Uterus (tissue), 4 donors: ENCODE measurements at places on chromosomes 11 and 22.

- DNase-seq = peak; percentile 41
Measured at GRCh38 chr22:38397189-38398085, 57.6 kb downstream of the KCNJ4 start.

- no peak for DNase-seq
Measured at GRCh38 chr11:112983887-112984286, 22.7 kb downstream of the NCAM1 start.

DNA sequence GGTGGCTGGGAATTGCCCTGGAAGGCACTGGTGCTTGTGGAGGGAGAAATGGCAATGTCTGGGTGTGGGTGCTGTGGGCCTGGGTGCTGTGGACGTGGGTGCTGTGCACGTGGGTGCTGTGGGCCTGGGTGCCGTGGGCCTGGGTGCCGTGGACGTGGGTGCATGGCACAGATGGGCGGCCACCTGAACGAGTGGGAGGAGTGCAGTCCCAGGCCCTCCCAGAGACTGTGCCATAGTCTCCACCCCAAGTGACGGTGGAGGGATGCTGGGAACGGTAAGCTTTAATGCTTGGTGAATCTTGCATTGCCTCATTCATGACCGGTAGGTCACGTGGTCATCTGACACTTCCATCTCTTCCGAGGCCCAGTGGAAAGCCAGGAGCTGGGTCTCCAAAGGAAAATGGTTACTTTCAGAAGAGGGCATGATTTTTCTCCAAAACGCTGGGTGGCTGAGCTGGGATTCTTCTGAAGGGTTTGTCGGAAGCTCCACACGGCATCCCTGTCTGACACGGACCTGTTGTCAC is 28.8 kb upstream of the BRSK2 start:
- DNase-seq = no peak

DNA sequence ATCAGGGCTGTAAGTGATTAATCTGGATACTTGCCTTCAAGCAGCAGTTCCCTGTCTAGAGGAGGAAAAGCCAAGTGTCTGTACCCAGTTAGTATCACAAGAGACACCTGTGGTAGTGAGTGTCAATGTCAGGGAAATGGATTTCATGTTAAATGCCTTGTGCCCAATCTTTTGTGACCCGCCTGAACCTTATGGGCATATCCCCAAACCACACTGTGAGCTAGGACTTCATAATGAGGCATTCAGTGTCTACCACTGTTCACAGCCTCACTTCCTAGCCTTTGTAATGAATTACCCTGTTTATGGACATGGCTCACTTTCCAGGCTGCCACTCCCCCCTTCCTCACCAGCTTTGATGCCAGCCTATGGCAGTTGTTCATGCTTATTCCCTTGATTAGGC is 125.1 kb downstream of the TRIM44 start:
- no peak for DNase-seq

DNA sequence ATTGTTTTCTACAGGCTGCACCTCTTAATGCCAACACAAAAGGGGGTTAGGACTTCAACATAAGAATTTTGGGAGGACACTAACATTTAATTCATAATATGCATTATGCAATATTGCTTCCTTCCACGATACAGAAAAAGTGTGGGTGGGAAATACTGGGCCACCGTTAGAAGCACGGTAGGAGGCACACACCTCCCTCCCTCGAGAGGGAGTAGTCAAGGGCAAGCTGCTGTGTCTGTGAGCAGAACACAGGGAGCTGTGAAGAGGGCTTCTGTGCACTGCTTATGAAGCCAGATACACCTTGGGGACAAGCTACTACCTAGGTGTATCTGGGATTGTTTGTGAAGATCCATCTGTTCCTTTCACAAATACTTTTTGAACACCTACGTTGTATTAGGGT is 109.3 kb upstream of the PLET1 start:
- no peak for DNase-seq

DNA sequence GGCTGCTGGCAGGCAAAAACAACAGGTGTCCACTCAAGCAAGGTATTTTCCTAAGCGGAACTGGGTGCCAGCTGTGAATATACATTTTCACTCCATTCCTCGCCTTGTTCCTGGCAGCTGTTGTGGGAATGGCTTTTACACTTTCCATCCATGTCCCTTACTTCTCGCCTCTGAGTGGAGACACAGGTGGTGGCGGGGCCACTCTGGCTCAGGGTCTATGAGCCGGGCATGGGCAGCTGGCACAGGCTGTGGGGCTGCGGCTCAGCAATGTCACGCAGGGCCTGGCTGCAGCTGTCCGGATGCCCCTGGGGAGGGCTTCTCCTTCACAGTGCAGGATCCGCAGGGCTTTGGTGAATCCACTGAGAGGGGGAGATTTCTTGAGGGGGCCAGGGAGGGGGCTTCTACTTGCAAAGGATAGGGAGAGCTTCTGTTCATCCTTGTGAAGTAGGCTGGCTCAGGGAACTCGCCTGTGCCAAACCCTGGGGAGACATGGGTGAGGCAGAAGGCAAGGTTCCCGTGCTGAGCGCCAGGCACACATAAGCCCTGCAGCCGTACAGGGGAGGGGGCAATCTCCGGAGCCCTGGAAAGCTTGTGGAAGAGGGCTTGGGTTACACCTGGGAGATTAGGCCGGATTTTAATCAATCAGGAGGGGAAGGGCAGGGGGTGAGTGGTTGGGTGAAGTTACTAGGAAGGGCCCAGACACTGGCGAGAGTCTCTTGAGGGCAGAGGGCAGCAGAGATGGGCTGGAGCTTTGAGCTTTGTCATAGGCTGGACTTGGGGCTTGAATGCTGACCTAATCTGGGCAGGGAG is 45.7 kb downstream of the KCNQ1OT1 start:
- no peak for DNase-seq

DNA sequence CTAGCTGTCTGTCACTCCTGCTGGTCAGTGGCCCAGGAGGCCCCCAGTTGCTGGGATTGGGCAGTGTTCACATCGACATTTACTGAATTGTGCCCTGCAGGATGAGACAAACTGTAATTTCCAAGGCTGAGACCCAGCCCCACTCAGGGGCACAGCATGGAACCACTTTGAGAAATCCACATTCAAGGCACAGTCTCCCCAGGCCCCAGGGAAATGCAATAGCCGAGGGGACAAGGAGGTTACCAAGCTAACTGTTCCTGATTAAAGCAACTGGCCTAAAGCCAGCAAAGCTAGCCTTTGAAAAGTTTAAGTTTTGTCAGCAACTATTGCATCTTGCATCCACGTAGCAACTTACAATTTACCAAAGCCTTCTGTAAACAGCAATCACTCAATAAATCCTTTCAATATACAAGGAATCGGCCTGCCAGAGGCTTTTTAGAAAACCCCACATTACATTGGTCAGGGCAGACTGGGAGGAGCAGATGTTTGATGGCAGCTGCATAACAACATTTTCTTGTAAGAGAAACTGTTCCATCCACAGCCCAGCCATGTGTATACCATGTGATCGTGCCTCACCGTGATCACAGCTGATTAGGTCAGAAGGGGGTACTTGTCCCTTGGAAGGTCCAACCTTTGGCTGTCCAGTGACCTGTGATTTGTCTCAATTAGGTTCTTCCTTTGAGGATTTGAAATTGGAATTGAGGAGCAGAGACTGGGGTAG is 103.9 kb downstream of the TENM4 start:
- no peak for DNase-seq

DNA sequence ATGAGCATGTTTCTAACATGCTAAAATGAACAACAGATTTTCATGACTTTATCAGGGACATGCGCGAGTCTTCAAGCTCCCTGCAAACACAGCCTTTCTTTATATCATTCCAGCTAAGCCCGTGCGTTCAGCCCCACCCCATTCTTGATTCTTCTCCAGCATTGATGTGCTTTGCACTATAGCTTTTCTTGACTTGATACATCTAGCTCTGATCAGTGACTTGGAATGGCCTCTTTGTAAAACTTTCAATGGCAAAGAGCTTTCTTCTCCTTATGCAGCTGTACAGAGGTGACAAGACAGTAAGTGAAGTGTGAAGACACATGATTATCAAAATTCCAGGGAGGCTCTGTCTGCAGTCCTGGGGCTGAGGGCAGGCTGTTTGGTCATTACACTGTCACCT is 561.0 kb downstream of the OPCML start:
- no peak for DNase-seq

GRCh38 chr22:45051946-45052345 is 42.1 kb upstream of the PHF21B start:
- DNase-seq = no peak

DNA sequence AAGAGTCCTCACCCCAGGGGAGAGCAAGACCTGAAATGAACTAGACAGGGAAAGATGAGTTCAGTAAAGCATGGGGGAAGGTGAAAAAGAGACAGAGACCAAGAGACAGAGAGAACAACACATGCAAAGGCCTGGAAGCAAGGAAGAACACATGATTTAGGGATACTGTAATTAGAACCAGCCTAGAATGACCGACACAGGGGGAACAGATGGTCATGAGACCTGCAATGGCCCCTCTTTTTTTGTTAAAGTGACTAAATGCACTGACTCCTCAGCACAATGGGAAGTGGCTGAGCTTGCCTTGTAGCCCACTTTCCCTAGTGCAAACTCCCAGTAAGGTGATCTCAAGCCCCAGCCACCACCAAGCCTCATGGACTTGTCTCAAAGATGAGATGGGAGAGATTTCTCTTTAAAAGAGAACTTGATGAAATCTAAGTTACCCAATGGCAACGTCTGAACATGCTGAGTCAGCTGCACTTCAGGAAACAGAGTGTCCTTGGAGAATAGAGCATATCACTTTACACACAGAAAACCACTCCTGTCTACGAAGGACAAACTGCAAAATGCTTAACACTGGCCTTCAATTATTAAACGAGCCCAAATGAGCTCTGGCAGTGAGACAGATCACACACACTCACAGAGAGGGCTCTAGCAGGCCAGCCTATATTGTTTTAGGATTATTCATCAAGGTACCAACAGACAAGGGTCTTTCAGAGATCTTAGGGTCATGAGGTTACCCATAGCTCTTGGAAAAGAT is 91.0 kb downstream of the SERGEF start:
- no peak for DNase-seq

GRCh38 chr11:70470127-70470526 is 71.8 kb downstream of the CTTN start:
- DNase-seq = no peak

GRCh38 chr11:83127310-83127637 is 29.7 kb upstream of the PCF11 start:
- DNase-seq = no peak

- DNase-seq = no peak
Measured at GRCh38 chr11:57379732-57380131, 1.2 kb downstream of the PRG3 start.

- peak; percentile 13 for DNase-seq
Measured at GRCh38 chr22:46047226-46047625, 70.3 kb upstream of the WNT7B start.

GRCh38 chr11:26703411-26704191 is 18.3 kb downstream of the SLC5A12 start:
- DNase-seq = no peak

GRCh38 chr11:130831506-130831905 is 84.8 kb downstream of the SNX19 start:
- DNase-seq = no peak

GRCh38 chr11:35487532-35488078 is 37.8 kb downstream of the PAMR1 start:
- peak; percentile 48 for DNase-seq

DNA sequence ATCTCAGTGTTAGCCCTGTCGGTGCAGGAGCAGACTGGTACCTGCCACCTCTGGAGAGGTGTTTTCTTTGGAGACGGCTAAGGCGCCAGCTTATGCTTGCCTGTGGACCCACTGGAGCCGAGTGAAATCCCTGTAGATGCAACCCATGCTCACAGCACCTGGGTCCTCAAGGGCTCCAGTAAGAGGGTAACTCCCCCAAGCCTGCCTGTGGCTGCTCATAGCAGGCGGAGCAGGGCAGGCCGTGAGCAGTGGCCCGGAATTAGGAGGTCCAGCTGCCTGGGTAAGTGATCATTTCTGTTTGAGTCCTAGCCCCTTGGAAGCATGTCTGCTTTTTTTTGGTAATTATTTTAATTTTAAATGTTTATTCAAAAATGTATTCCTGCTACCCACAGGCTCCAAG is 43.8 kb downstream of the NAT10 start:
- no peak for DNase-seq

DNA sequence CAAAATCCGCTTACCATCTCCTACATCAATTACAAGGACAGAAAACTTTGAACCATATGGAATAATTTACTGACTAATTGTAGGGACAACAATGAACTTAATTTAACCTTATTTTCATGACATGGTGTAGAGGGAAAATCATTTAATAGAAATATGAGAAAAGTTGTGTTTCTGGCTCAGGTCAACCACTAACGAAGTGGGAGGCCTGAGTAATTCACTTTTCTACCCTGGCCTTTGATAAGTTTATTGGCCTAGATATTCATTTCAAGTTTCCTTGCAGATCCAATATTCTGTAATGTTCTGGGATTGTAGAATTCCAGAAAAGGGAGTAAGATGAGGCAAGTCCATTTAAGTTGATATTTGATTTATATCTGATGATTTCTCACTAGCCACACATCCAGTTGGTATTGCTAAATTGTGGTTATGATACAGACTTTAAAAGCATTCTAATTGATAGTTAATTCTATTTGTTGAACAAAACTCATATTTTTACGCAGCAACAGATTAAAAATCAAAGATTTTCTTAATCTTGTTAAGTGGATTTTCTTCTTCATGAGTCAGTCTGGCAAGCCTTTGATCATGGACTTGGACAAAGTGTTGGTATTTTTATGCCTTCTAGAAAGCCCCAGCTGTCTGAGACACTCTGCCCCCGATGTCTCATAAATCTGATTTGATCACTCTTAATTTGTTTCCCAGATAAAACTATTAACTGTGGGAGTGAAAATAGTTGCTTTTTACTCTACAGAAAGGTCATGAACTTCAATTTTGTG is 336.5 kb downstream of the TMEM135 start:
- no peak for DNase-seq

GRCh38 chr22:24521791-24522245 is 26.7 kb downstream of the UPB1 start:
- no peak for DNase-seq

DNA sequence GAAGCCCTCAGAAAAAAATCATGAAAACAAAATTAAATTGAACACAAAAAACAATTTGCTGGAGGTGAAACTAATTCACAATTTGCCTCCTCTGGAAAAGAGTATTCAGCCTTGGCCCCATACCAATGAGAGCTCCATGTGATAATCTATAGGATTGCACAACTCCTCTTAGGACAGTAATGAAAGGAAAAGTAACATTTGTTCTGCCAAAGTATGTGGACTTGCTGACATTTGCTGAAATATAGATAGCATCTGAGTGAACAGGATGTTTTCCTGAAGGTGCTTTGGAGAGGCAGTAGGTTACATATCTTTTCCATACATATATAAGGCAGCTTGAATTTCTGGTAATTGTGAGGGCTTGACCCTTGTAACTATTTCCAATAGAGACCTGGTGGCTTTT is 122.8 kb downstream of the OR4C45 start:
- no peak for DNase-seq

- no peak for DNase-seq
Measured at GRCh38 chr22:44033287-44033686, 9.2 kb downstream of the PARVB start.

DNA sequence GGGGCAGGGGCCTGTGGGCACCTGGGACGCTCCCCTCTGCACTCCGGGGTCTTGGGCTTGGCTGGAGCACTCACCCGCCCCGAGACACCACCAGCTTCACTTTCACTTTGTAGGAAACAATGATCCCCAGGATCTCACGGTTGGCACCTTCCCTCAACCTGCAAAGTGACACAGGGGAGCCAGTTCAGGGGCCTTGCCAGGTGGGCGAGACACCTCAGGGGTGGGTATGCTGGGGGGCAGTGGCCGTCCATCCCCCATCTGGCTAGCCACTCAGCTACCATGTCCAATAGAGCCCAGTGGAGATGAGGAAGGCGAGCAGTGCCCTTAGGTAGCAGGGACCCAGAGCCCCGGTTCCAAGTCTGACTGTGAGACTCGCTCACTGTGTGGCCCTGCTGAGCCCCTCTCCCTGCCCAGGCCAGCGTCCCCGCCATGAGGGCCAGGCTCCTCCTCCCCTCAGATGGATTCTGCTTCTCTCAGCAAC is 32.3 kb downstream of the TPBGL start:
- peak; percentile 9 for DNase-seq
